ENCODE measurements at places on chromosomes 5 and 9.

- no peak for DNase-seq
These were observed 327.1 kb downstream of the MTRR start for GRCh38 chr5:8196061-8196460.

DNA sequence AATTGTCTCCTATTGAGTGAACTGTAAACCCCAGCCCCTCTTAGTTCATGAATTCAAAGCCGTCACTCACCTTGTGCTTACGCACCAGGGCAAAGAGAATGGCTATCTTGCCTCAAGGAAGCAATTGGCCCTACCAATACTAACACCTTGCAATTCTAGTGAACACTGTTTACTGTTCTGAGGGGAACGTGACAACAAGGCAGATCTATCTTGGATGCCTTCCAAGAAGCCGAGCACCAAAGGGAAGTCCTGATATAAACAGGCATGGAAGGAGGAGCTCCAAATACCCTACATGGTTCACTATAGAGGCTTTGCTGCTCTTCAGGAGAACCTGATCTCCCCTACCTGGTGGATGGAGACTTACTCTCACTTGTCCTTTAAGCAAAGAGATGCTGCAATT lies 1.7 kb upstream of the PLPPR1 start:
- no peak for DNase-seq

DNA sequence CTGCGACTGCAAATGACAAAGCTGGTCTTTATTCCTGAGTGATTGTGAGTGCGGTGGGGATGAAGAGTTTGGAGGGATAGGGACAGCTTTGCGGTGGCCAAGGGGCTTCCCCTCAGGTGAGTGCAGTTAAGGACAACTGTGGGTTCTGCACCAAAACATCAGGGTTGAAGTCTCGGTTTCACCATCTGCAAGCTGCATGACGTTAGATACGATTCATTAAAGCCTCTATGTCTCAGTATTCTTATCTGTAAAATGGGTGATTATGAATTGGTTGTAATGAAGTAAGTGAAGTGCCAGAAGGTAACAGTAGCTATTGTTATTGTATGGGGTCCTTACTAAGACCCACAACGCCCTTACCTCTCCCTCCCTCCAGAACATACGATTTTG lies 226.8 kb upstream of the DAPK1 start:
- DNase-seq, result no peak

DNA sequence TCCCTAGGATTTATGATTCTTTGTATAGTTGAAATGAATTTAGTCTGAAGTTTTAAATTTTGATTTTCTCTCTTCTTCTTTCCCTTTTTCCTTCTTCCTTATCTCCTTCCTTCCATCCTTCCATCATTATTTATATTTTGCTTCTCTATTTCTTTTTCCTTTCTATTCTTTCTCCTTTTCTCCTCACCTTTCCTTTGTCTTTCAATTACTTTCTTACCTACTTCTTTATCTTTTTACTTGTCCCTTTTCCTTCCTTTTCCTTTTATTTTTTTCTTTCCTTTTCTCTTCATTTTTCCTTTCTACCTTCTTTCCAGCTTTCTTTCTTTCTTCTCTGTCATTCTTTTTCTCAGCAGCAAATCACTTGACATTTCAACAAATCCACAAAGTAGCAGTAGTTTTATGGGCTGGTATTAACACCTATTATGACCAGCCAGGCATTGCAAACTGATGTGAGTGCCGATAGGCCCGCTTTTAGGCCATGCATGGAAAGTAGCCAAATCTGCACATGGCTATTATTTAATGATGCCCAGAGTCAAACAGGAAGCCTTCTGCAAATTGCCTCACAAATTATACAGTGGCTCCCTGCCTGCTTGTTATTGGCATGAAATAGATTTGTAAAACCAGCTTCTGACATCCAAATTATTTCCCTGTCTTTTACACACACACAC lies 37.1 kb upstream of the NR3C1 start:
- no peak for DNase-seq

DNA sequence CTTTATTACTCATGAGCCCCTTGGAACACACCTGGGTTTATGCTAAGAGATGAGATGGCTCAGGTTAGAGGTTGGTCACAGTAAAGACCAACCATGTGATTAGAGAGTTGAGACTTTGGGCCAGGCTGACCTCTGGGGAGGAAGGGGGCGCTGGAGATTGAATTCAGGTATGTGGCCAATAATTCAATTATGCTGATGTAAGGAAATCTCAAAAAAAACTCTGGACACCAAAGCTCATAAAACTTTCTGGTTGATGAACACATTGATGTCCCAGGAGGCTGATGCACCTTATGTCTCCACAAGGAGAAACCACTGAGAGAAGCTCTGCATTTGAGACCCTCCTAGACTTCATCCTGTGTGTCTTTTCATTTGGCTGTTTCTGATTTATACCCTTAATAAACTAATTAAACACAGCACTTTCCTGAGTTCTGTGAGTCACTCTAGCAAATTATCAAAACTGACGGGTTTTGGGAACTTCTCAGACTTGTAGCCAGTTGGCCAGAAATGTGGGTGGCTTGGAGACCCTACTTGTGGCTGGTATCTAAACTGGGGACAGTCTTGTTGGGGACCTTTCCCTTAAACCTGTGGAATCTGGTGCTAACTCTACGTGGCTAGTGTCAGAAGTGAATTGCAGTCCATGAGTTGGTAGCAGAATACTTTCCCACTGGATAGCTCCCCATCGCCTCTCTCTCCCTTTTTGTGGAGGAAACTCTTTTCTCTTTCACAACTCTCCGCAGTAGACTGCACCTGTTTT lies 7.5 kb upstream of the CCL27 start:
- DNase-seq, result no peak

DNA sequence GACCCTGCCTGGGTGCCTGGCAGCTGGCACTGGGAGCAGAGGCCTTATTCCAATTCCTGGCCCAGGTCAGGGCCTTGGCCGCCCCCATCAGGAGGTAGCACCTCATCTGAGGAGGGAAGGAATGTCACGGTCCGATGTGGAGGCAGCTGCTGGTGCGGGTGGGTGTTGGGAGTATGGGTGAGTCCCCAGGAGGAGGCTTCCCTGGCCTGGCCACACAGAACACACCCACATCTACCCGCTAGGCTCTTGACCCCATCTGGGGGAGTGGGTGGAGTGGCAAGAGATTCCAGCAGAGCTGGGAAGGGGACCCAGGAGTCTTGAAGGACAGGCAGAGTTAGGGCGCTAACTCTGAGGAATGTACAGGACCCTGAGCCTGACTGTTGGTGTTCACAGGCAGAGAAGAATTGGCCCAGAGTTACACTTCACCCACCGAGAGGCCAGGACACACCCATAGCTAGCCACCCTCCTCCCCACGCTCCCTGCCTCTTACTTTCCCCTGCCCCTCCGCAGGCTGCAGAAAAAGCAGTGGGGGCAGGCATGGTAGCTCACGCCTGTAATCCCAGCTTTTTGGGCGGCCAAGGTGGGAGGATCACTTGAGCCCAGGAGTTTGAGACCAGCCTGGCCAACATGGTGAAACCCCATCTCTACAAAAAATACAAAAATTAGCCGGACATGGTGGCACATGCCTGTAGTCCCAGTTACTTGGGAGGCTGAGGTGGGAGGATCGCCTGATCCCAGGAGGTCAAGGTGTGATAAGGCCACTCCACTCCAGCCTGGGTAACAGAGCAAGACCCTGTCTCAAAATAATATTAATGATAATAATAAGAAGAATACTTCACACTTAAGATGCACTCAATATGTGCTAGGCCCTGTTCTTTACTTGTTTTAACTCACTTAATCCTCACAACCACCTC lies 6.0 kb downstream of the OLFML2A start:
- DNase-seq, result no peak

Data from astrocyte of the spinal cord (primary cell).